ENCODE measurements at places on chromosomes 3 and 15.

DNA sequence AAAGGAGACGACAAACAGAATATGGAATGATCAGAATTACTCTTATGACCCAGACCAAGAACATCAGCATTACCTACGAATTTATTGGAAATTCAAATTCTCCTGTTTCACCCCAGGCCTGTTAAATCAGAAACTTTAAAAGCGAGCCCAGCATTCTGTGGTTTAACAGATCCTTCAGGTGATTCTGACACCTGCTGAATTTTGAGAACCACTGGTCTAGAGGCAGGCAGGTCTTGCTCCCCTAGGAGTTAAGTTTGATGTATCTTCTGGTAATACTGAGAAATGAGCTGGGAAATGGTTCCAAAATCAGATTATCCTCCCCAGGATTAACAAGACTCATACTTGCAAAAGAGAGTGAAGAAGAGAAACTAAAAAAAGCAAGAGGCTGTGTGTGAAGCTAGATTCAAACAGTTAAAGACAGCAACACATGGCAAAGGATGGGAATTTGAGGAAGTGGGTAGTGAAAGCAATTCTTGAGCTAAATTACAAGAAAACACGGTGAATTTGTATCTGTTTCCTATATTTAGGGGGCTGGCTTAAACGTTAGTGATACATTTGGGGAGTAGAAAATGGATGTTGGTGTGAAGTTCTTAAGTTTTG lies 66.0 kb downstream of the FLNB start:
- no peak for DNase-seq

DNA sequence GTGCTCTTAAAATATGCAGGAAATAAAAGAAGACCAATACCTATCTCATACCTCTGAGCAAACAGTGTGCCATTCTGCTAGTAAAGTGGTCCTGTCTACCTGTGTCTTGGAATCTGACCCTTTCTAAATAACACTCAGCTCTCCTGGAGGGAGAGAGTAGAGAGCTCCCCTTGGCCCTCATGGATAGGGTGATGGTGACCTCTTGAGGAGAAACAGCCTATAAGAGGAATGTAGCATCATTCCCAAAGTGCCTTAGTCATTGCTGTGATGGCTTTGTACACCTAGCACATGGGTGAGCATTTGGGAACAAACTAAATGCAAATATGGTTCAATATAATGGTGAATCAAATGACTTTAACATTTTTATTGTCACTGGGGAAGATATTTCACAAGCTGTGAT lies 10.0 kb downstream of the SNTN start:
- no peak for DNase-seq

GRCh38 chr3:69088063-69088462 lies 3.3 kb downstream of the ARL6IP5 start:
- no peak for DNase-seq

- no peak for DNase-seq
These were observed 110.9 kb downstream of the COL6A6 start for GRCh38 chr3:130627882-130628281.

DNA sequence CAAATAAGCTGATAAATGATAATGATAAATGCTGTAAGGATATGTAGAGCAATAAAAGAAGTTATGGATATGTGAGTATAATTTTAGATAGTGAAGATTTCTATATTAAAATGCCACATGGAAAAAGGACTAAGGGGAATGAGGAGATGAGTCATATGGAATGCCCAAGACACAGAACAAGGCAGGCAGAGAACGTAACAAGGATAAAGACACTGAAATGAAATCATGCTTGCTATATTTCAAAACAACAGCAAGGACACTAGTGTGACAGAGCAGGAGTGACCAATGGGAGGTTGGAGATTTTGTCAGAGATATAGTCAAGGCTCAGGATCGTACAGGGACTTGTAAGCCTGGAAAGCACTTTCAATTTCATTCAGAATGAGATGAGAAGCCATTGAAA lies 621.5 kb upstream of the SEMA6D start:
- no peak for DNase-seq

DNA sequence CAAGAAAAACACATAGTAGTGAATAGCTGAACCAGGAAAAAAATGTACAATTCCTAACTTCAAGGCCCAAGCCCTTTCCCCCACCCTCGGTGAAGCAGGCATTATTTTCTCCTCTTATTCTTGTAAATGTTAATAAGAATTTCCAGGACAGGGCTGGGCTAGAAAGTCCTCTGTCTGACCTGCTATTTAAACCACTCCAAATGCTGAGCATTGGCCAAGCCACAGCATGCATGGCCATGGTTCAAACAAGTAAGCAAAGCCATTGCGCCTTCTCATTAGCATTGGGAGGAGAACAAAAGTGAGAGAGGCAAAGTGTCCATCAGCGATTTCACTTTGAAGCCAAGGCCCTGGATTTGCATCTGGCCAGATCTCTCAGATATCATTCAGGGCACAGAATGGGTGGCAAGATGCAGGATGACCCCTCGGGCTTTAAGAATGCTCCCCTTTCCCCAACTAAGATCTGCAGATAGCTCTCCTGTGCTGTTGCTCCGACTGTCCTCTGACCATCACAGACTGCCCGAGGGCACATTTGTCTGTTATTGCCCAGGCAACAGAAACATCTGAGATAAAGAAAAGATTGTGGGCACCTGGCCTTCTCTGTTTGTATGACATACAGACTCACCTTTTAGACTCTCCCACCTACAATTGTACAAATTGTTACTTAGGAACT lies 46.3 kb downstream of the CEMIP start:
- peak; percentile 38 for DNase-seq

GRCh38 chr3:15601399-15602145 lies at the start of the genes BTD and HACL1:
BTD (plus strand) TSS chr3:15601745; CDS start chr3:15635440, 33,695 bp downstream.
HACL1 (minus strand) TSS chr3:15601569; CDS start chr3:15601463, 106 bp downstream.
- peak; percentile 99 for DNase-seq

DNA sequence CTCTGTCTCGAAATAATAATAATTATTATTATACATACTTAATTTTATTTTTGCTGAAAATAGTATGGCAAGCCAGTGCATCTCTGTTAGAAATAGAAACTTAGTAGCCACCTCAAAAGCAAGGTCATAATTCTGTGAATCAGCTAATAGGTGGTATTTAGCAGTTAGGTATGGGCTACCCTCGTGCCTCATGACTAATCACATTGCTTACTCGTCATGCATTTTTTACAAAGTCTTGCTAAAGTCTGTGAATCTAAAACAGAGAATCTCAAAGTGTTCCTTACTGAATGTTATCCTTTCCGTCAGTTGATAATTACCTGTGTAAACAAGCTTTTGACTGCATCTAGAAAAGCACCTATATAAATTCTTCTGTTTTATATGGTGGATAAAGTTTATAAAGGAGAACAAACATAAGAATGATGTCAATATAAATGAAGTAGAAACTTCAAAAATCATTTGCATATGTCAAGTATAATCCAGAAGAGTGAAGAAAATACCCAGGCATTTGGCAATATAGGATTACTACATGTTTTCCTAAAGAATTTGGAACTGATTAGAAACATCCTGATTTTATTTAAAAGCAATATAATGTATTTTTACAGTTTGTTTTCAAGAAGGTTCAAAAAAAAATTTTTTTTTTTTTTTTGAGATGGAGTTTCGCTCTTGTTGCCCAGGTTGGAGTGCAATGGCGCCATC lies 6.2 kb downstream of the PPARG start:
- peak; percentile 24 for DNase-seq

DNA sequence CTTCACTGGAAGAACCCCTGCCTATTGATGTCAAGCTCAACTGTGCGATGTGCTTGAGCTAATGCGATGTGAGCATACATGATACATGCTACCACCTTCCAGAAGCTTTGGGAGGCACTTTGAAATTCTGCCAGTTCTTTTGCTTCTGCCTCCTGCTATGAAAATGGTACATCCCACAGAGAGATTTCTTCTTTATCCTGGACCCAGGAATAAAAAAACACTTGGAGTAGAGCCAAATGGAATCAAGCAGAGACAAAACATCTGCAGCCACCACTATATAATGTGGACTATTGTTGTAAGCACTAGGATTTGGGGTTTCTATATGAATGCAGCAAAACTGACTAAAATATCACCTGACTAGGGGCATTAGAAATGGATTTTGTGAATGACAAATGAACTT lies 119.9 kb upstream of the GAP43 start:
- no peak for DNase-seq

GRCh38 chr3:87332789-87333188 lies 56.4 kb upstream of the POU1F1 start:
- no peak for DNase-seq

- no peak for DNase-seq
These were observed 188.4 kb upstream of the THRB start for GRCh38 chr3:24683090-24683489.

- DNase-seq: no peak
These were observed 163.3 kb downstream of the PGPEP1L start for GRCh38 chr15:98844261-98844660.

- no peak for DNase-seq
These were observed 87.9 kb downstream of the FBLN2 start for GRCh38 chr3:13636874-13637273.

- DNase-seq: no peak
These were observed 253.7 kb upstream of the THBS1 start for GRCh38 chr15:39327005-39327730.

DNA sequence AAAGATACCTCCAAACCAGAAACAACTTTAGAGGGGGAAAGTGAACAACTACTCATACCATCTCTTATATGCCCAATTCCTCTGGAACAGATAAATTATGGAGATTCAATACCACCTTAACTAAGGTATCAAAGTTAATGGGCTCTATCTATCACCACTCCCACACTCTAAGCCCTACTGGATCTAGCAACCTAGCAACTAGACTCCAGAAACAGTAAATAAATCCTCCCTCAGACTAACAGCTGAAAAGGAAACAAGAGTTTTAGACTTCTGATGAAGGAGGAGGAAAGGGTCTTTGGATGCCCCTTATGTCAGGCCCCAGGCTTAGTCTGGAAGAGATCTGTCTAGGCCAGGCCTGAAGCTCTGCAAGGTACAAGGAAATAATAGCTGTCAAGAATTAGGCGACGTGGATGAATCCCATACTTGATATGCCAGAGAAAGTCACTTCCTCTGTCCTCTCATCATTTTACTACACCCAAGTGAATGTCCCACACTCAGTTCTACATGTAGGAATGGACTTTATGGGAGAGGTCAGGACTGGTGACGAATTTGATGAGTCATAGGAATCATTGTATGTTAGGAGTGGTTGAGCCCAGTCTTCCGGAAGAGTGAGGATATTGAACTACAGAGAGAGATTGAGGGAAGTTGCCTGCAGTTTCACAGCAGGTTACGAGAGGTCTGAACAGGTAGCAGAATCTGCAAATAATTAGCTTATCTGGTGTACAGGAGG lies 113.8 kb downstream of the AKAP13 start:
- peak; percentile 79 for DNase-seq

GRCh38 chr3:20225769-20226168 lies 39.8 kb upstream of the SGO1 start:
- peak; percentile 1 for DNase-seq

Data from GM04504 (cell line).